ENCODE measurements at places on chromosomes 16 and 17. TPM values are rescaled to one million over a fixed set of nuclear protein-coding genes. Genes with fewer than 3 reads are reported as not detected.
A peak's percentile ranks its signal among the peaks of the same experiment; 100 is the strongest.

- H3K27ac ChIP-seq, result no peak overlapping the region
- no peak for DNase-seq
- no peaks in the 10 kb centered on the region for H3K27me3 ChIP-seq
- no peak overlapping the region for H3K4me3 ChIP-seq
- peaks cover 8% of the 10 kb centered on the region for H3K4me1 ChIP-seq
- H3K36me3 ChIP-seq, result no peaks in the 10 kb centered on the region
These were observed 12.4 kb upstream of the YWHAE start for GRCh38 chr17:1412185-1413110.

GRCh38 chr16:81641395-81642106 lies 137.5 kb upstream of the PLCG2 start:
- H3K4me3 ChIP-seq, result no peak overlapping the region
- no peaks in the 10 kb centered on the region for H3K27me3 ChIP-seq
- H3K36me3 ChIP-seq, result no peaks in the 10 kb centered on the region
- no peak overlapping the region for H3K27ac ChIP-seq
- DNase-seq, result peak; percentile 26

- no peaks in the 10 kb centered on the region for H3K36me3 ChIP-seq
- DNase-seq, result peak; percentile 4
- no peaks in the 10 kb centered on the region for H3K4me1 ChIP-seq
- no peak overlapping the region for H3K27ac ChIP-seq
- H3K4me3 ChIP-seq, result no peak overlapping the region
These were observed 41.4 kb upstream of the PIRT start for GRCh38 chr17:10879190-10879836.

DNA sequence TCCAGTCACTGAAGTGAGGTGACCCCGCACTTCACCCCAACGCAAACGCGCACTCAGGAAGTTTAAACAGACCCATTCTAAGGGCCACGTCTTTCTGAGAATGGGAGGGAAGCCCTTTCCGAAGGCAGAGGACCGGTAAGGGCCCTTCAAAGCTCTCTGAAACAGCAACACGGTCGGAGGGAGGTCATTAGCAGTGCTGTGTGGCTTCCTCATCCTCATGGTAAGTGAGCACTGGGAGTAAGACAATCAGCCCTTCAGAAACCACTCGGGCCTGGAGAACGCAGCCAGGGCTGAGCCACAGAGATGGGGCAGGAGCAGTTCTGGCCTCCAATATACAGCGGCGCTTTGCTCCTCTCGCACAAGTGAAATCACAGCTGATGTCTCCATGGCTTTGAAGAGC lies 23.7 kb downstream of the SRL start:
- no peaks in the 10 kb centered on the region for H3K27me3 ChIP-seq
- peak overlapping the region; percentile 93 for H3K27ac ChIP-seq
- H3K4me1 ChIP-seq, result peaks cover 43% of the 10 kb centered on the region
- DNase-seq, result no peak
- H3K36me3 ChIP-seq, result no peaks in the 10 kb centered on the region

CAVIN1 gene
- total RNA-seq, result 47.7 TPM

HCRT gene
- total RNA-seq, result 1.3 TPM

DNA sequence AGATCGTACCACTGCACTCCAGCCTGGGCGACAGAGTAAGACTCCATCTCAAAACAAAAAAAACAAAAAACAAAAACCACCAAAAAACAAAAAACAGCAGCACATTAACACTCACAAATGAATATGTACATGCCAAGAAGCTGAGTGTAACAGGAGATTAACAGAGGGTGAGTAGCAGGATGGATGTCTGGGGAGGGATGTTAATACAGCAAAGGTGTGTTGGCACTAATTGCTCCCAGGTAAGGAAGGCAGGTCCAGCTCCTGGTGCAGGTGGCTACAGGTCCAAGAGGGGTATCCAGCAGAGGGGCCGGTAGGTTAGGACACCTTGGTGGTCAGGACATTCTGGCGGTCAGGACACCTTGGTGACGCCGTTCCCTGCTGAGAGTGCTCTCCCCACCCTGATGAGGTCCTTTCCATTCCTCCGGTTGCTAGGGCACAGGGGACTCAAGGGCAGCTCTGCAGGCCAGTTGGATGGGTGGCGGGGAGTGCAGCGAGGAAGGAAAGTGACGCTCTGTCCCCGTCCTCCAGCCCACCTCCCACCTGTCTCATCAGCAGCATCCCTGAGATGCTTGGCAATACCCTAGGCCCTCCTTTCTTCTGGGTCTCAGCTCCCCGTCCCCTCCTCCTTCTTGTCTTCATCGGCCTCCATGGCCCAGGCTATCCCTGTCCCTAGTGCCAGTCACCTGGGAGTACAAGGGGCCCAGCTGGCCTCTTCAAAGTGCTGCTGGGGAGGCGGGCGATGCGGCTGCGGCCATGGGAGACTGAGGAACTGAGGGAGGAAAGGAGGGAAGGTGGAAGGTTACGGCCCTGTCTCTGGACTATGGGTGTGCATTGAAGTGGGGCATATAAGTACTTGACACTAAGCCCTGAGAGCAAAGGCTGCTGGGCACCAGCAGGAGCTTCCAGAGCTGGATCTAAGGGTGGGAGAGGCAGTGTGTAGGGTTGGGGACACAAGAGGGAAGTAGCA lies 10.7 kb upstream of the GFAP start:
- no peak overlapping the region for H3K27ac ChIP-seq
- H3K4me3 ChIP-seq, result no peak overlapping the region
- H3K4me1 ChIP-seq, result no peaks in the 10 kb centered on the region

GRCh38 chr16:17396762-17397498 lies 73.8 kb downstream of the XYLT1 start:
- DNase-seq, result peak; percentile 46
- H3K4me3 ChIP-seq, result no peak overlapping the region
- H3K4me1 ChIP-seq, result peaks cover 40% of the 10 kb centered on the region
- H3K27ac ChIP-seq, result peak overlapping the region; percentile 87
- H3K27me3 ChIP-seq, result no peaks in the 10 kb centered on the region

CRHR1 gene
- total RNA-seq, result 0.86 TPM

DNA sequence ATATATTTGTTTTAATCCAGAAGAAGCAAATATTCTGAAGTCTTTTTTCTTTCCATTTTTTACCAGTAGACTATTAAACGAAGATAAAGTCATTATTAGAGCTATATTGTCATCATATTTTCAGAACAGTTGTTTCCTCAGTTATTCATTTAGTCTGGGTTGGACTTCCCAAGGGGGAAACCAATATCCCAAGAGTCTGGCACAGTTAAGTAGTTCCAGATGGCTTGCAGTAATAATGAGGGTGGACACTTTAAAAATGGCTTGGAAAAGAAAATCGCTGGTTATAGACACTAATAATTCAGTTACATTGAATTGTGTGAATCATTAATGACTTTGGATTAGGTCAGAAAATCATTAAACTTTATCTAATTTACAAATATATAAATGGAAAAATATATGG lies 3.9 kb downstream of the PPM1E start:
- H3K27me3 ChIP-seq, result peaks cover 22% of the 10 kb centered on the region
- H3K4me1 ChIP-seq, result peaks cover 8% of the 10 kb centered on the region
- H3K36me3 ChIP-seq, result no peaks in the 10 kb centered on the region
- H3K4me3 ChIP-seq, result no peak overlapping the region
- no peak for DNase-seq

GRCh38 chr17:2789700-2790099 lies 6.5 kb upstream of the RAP1GAP2 start:
- no peak for DNase-seq
- H3K36me3 ChIP-seq, result no peaks in the 10 kb centered on the region
- H3K27ac ChIP-seq, result no peak overlapping the region
- no peaks in the 10 kb centered on the region for H3K4me1 ChIP-seq

CORO6 gene
- 127 TPM for total RNA-seq

DNA sequence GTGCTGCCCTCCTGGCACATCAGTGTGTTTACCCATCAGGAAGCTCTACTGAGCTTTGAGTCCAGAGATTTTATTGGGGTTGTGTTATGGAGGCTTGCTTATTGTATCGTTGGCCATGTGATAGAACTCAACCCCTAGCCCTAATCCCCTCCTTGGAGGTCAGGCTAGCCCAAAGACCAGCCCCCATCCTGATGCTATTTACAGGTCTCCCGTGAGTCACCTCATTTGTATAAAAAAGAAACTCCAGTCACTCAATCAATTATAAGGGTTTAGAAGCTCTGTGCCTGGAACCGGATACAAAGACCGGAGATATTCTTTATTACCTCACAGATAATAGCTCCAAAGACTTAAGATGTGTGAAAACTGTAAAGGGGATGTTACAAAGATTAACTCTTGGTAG lies 405.9 kb downstream of the CNTNAP4 start:
- no peak overlapping the region for H3K4me3 ChIP-seq
- no peak overlapping the region for H3K27ac ChIP-seq
- DNase-seq, result no peak
- no peaks in the 10 kb centered on the region for H3K36me3 ChIP-seq
- H3K27me3 ChIP-seq, result no peaks in the 10 kb centered on the region

Measured in cardiac muscle cell (in vitro differentiated cells and primary cell).